ENCODE measurements at places on chromosomes 16 and 17. TPM values are rescaled to one million over a fixed set of nuclear protein-coding genes. Genes with fewer than 3 reads are reported as not detected.

Gene RAB37
- 1.1 TPM for total RNA-seq

Gene SGCA
- total RNA-seq = not detected

Gene PIRT
- not detected for total RNA-seq

Gene TMEM98
- 103 TPM for total RNA-seq

Gene CAVIN1
- 25.5 TPM for total RNA-seq

Gene TUBG2
- 16.0 TPM for total RNA-seq

Gene FSCN2
- total RNA-seq = not detected

Gene RPL13
- 2,988 TPM for total RNA-seq

Gene TSPOAP1
- not detected for total RNA-seq

Gene CCL2
- not detected for total RNA-seq

Gene KRT24
- total RNA-seq = not detected

Gene CLEC18B
- 0.31 TPM for total RNA-seq

Gene CCL11
- not detected for total RNA-seq

Gene BCAR1
- 35.9 TPM for total RNA-seq

Gene SLC16A11
- total RNA-seq = not detected

Gene KCTD11
- 1.3 TPM for total RNA-seq

Gene RAMP2
- 0.74 TPM for total RNA-seq

Gene CES5A
- not detected for total RNA-seq

Gene FBXO39
- total RNA-seq = not detected

Gene RCVRN
- not detected for total RNA-seq

Gene PPP1R1B
- total RNA-seq = not detected

Gene LRRC37A2
- 2.1 TPM for total RNA-seq

Gene KRT27
- total RNA-seq = not detected

Gene METRNL
- 1.2 TPM for total RNA-seq

Gene FNDC8
- total RNA-seq = not detected

All from HepG2 (cell line).